ENCODE measurements at places on chromosomes 4 and X.

GRCh38 chrX:30296408-30297254 is 12.6 kb downstream of the NR0B1 start:
- DNase-seq = no peak

DNA sequence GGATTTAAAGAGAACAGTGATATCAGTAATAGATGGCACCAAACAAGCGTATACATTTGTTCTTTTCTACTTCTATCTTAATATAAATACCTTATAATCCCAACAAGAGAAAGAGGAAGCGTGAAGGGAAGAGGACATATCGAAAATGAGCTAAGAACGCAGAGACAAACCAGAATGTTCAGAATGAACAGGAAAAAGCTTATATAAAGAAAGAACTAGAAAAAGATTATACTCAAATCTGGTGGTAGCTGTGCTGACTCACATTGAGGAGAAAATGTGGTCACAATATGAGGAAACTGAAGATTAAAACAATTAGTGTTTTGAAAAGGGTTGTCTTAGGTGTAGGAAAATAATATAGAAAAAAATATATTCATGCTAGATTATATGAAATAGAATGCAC is 2.0 kb upstream of the GPR34 start:
- no peak for DNase-seq

GRCh38 chr4:108917255-108917654 is 154.4 kb upstream of the ETNPPL start:
- DNase-seq = no peak

- DNase-seq = peak; percentile 28
Measured at GRCh38 chrX:67601771-67602170, 58.0 kb downstream of the AR start.

- no peak for DNase-seq
Measured at GRCh38 chr4:11650801-11651596, 222.3 kb upstream of the HS3ST1 start.

GRCh38 chr4:123559955-123560871 is 163.6 kb downstream of the SPRY1 start:
- no peak for DNase-seq

GRCh38 chr4:35942092-35942491 is 302.2 kb downstream of the ARAP2 start:
- no peak for DNase-seq

Data from A172 (cell line).